ENCODE measurements at places on chromosomes 7 and 10. TPM values are rescaled to one million over a fixed set of nuclear protein-coding genes. Genes with fewer than 3 reads are reported as not detected.

DNA sequence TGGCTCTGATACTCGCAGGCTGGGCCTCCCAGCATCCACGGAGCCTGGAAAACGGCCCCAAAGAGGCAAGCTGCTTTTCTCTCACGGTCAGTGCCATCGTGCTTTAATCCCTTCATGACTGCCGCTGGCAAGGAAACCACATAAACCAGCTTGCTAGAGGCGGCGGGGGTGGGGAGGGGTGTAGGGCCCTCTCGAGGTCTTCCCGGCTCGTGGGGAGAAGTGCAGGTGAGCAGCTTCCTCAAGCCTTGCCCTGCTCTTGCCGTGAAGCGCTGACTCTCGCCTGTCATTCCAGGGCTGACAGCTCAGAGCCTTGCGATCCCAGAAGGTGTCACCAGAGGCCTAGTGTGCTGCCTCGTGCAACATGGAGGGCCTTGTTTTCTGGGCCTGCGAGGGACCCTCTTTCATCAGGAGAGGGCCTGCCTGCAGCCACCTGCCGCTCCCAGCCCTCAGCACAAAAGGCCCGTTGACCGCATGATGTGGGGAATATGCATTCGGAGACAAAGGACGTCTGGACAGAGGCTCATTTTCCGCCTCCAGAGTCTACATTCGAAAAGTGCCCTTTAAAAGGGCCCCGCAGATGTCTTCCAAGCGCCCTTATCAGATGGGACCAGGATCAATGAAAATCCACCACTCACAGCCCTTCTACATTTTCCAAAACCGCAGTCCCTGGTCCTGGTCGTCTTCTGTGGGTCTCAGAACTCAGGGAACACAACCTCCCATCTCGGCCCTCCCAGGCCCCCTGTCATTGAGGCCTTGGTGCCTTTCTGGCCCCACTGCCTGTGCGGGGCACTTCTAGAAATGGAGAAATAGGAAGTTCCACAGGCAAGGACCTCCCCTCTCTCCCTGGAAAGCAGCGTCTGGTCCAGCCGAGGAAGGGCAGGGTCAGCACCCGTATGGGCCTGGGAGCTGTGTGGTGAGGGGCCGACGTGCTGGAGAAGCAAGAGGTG is 58.7 kb downstream of the ZRANB1 start:
- no peak overlapping the region for H3K4me3 ChIP-seq
- no peaks in the 10 kb centered on the region for H3K36me3 ChIP-seq
- DNase-seq: no peak

- no peak overlapping the region for H3K4me3 ChIP-seq
- no peaks in the 10 kb centered on the region for H3K4me1 ChIP-seq
- DNase-seq: no peak
- H3K27ac ChIP-seq: no peak overlapping the region
These were observed 23.8 kb upstream of the UBE2D1 start for GRCh38 chr10:58311026-58311425.

DNA sequence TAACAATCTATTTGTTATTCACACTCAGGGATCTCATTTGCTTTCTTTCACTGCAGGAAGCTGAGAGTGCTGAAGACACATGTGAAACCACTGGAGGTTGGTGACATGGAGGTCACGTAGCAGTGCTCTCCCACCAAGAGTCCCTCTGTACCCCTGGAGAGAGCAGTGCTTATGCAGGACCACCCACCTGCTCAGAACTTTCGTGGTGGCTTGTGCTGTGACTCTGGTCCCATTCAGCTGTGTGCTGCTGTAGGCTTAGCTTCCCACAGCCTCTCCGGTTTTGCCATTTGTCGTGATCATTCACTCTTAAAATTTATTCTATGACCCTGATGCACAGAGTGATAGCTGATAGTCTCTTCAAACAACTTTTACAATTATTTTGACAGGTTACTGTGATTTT is 96.0 kb upstream of the RSU1 start:
- no peaks in the 10 kb centered on the region for H3K27me3 ChIP-seq
- DNase-seq: no peak
- H3K27ac ChIP-seq: no peak overlapping the region

FGFBP3 gene
- total RNA-seq: 0.98 TPM

DNA sequence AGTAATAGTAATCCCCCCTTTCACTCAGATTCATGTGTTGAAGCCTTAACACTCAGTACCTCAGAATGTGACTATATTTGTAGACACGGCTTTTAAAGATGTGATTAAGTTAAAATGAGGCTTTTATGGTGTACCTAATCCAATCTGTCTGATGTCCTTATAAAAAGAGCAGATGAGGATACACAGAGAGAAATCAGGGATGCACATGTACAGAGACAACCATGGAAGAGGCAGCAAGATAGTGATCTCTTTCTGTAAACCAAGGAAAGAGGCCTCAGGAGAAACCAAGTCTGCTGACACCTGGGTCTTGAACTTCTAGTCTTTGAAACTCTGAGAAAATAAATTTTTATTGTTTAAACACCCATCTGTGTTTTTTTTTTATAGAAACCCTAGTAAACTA is 44.0 kb upstream of the ZNF365 start:
- DNase-seq: no peak
- H3K4me1 ChIP-seq: no peaks in the 10 kb centered on the region
- no peak overlapping the region for H3K27ac ChIP-seq
- no peaks in the 10 kb centered on the region for H3K36me3 ChIP-seq
- H3K4me3 ChIP-seq: no peak overlapping the region

ZP3 gene
- 5.9 TPM for total RNA-seq

FAM25C gene
- not detected for total RNA-seq

RALA gene
- 24.4 TPM for total RNA-seq

NUP205 gene
- total RNA-seq: 52.4 TPM

Measured in T-cell (primary cell).